ENCODE measurements at places on chromosomes 11 and 22.

DNA sequence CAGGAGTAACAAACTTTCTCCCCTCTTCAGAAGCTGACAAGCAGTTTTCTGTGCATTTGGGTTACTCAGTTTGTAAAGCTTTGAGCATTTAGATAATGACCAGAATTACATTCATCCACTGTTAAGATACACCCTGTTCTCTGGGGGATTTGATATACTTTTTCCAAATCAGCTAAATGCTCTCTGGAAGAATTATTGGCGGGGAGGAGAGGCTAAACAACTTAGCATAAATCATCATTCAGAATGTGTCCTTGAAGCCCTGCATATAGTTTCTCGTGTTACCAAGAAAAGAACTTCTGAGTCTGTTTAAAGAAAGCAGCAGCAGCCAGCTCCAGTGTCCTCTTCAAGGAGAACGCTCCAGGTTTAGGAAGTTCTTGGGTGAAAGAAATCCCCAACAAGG is 54.9 kb upstream of the LDLRAD3 start:
- DNase-seq: no peak

GRCh38 chr11:45393826-45394225 is 107.7 kb upstream of the SYT13 start:
- no peak for DNase-seq

DNA sequence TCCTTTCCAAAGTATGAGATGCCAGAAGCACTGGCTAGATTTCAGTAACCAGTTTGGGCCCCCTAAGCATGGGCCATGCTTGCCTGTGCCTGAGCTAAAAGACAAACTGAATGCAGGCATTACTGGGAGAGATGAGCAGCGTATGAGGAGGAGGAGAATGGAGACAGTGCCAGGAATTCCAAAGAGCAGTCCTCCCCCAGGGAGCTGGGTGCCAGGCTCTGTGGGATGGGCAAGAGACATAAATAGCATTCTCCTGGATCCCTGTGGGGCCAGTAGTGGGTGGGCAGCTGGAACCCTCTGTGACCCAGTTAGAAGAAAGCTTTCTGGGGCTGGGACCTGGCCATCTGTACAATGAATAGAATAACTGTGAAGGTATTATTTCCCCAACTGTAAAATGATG is 235.6 kb downstream of the KCNA4 start:
- no peak for DNase-seq

- DNase-seq: no peak
Observed at GRCh38 chr22:32622744-32623110, 148.1 kb downstream of the FBXO7 start.

- no peak for DNase-seq
Observed at GRCh38 chr11:23755769-23756168, 741.1 kb upstream of the LUZP2 start.

- no peak for DNase-seq
Observed at GRCh38 chr11:19631712-19632498, 80.7 kb upstream of the NAV2 start.

- DNase-seq: no peak
Observed at GRCh38 chr11:22786475-22786874, 43.1 kb downstream of the SVIP start.

- DNase-seq: no peak
Observed at GRCh38 chr11:34537636-34538035, 24.0 kb upstream of the ELF5 start.

GRCh38 chr11:41384329-41384728 is 75.1 kb downstream of the LRRC4C start:
- DNase-seq: no peak

Measured in stimulated activated CD4-positive, alpha-beta T cell treated with anti-CD3 and anti-CD28 coated beads, Interleukin-15, amount 100 ng/mL, for 1 hour (primary cell).